ENCODE measurements at places on chromosomes 6 and 20.

DNA sequence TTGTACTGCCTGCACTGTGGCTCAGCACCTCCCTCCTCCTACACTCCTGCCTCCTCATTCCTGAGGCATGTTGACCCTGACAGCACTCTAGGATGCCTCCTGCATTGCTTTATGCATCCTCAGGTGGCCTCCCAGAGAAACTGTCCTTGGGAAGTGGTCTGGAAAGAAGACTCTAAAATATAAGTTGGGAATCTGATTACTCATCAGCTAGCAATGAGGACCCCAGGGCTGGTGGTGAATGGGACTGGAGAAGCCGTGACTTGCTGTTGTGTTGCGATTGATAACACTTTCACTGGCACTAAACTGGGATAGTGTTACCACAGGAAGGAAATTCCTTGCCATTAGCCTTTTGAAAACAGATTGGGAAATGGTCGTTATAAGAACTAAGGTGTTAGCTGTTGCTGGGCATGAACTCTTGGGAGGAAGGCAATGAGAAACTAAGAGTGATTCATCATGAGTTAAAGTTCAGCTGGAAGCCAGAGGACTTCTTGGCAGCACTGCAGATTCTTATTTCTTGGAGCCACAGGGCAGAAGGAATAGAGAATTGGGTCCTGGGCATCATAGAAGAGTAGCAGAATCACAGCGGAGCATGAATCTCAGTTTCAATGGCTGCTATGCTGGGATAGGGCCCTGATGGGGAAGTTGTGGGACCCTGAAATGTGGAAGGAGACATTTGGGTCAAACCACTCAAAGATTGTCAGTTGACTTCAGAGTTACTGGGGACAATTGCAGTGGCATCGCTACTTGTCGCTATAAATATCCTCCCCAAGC is 10.1 kb upstream of the SIRPD start:
- peak; percentile 34 for DNase-seq

DNA sequence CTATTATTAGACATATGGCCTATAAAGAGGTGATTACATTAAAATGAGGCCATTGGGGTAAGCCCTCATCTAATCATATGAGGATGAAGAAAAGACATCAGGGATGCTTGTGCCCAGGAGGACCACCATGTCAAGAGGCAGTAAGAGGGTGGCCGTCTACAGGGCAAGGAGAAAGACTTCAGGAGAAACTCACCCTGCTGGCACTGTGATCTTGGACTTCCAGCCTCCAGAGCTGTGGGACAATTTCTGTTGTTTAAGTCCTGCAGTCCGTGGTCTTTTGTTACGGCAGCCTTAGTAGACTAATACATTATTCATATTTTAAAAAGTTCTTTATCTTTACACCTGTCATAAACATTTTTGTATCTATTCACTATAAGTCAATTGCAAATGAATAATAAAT is 290.0 kb downstream of the PRL start:
- DNase-seq: no peak

DNA sequence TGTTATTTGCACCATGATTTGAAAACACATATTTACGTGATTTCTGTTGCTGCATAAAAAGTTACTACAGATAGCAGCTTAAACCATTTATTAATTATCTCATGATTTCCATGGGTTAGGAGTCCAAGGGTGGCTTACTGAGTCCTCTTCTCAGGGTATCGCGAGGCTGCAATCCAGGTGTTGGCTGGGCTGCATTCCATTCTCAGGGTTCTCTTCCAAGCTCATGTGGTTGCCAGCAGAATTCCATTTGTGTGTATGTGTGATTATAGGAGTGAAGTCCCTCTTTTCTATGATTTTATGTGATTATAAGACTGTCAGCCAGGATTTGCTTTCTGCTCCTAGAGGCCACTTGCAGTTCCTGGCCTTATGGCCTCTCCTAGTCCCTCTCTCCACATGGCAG is 135.1 kb downstream of the FAM83B start:
- no peak for DNase-seq

- no peak for DNase-seq
These were observed 219.2 kb downstream of the TRDN start for GRCh38 chr6:123417535-123417934.

DNA sequence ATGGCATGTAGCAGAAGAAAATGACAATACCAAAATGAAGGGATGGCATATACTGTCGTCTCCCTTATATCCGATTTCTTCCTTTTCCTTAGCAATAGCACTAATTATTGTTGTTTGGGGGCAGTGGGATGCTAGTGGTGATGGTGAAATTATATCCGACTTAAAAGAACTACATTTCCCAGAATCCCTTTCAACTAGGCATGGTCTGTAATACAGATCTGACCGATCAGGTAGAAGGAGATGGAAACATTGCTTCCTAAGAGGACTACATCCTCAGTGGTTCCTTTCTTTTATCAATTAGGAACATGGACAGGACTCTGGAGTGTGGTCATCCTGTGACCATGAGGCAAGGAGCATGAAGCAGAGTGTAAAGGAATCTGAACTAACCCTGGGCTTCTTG is 532.6 kb downstream of the CBLN4 start:
- no peak for DNase-seq

DNA sequence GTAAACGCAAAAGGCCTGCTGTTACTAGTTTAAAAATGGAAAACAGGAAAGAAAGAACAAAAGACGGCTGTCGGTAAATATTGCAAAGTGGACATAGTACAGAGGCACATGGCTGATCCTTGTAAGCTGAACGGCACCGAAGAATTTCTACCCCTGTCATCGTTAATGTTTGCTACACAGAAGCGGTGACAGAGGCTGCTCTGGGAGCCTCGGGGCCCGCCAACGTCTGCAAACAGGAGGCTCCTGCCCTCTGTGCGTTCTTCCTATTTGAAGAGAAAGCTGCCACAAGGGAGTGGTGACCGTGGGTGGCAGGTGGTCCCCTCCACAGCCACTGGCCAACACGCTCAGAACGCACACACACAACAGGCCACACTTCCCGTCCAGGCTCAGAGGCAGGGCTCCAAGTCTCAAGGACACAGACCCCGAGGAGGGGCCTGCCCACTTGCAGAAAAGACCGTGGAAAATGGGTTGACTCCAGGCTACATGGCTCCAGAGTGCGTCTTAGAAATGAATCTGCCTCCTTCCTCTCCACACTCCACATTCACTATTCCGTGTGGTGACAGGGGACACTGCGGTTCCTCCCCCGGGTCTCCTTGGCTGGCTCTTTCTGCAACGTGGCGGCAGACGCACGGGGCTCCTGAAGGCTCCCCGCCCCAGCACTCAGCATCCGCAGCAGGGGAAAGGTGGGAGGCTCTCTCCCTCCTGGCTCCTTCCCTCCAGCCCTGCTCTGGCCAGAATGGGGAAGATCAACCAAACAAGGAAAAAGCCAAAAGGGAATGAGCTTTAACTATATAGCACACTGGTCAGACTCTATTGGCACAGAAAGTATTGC is 64.5 kb downstream of the GMPR start:
- no peak for DNase-seq

DNA sequence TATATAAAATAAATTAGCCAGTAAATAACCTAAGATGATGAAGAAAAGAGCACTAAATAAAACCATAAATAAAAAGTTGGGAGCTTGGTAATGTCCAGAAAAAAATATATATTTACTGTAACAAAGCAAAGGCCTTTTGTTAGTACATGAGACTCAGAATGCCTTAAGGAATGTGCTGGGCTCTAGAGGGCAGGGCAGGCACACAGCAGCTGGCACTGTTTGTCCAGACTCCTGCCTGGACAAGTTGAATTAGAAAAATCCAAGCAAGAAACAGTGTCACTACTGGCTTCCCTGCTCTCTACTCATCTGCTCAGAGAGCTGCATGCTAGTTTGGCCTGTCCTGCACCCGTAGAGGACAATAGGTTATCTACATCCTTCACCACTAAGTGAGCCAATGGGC is 8.8 kb downstream of the DEFB129 start:
- DNase-seq: no peak

Data from CD14-positive monocyte (primary cell).